ENCODE measurements at places on chromosomes 6 and 20.

DNA sequence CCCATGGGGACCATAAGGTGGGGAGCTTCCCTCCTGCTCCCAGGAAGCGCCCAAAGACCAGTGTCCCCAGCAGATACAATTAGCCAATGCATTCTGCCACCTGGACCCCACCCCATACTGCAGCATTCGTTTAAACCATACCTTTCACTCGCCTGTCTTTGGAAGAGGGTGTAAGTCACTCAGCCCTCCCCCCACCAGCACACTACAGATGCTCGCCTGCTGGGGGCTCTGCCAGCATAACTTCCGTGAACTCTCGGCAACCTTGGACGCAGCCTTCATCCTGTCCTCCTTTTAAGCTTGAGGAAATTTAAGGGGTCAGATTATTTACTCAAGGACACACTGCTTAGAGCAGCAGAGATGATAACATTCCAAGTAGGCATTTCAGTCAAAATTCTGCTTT, 94.4 kb upstream of the NAA20 start:
- DNase-seq, result no peak
- H3K27ac ChIP-seq, result no peak overlapping the region
- H3K4me3 ChIP-seq, result no peak overlapping the region

DNA sequence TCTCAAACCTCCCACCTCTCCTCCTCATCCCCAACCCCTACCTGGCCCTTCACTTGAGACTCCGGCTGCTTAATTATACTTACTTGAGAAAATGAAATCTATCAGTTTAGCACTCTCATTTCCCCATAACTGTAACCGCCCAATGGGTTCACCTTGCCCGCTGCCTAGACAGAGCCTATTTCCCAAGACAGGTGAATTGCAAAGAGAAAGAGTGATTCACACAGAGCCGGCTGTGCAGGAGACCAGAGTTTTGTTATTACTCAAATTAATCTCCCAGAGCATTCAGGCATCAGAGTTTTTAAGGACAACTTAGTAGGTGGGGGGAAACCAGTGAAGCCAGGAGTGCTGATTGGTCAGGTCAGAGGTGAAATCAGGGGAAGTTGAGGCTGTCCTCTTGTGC, 301.4 kb upstream of the CDYL start:
- no peak overlapping the region for H3K4me3 ChIP-seq
- DNase-seq, result no peak
- H3K27me3 ChIP-seq, result no peaks in the 10 kb centered on the region
- H3K4me1 ChIP-seq, result no peaks in the 10 kb centered on the region

GRCh38 chr6:137942736-137943135, 75.7 kb downstream of the TNFAIP3 start:
- H3K4me1 ChIP-seq, result peaks cover 65% of the 10 kb centered on the region
- no peak overlapping the region for H3K4me3 ChIP-seq
- no peak overlapping the region for H3K27ac ChIP-seq
- H3K27me3 ChIP-seq, result no peaks in the 10 kb centered on the region

- peaks cover 10% of the 10 kb centered on the region for H3K27me3 ChIP-seq
- peaks cover 10% of the 10 kb centered on the region for H3K4me1 ChIP-seq
- H3K27ac ChIP-seq, result peak overlapping the region; percentile 27
- H3K36me3 ChIP-seq, result peaks cover 22% of the 10 kb centered on the region
Observed at GRCh38 chr20:25706793-25707192, 10.1 kb upstream of the ZNF337 start.

DNA sequence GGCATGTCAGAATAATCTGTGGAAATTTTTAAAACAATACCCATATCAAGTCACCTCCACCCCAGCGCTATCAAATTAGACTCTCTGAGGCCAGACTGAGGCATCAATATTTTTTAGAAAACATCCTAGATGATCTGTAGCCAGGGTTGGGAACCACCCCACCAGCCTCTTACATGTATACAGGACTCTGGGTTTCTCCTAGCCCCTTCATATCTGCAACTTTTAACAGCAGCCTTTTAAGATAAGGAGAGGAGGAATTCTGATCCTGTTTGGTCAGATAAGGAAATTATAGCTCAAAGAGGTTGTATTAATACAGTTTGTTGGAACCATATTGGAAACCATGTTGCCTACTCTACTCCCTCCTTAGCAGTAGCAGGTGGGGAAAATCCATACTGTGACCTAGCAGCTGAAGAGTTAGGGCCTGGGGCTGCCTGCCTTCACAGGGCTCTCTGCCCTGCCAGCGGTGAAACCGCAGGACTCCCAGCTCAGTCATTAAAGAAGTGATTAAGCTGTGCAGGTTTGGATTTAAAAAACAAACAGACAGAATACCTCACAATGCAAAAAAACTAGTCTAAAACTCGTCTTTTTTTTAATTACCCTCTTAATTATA, 30.0 kb downstream of the BRPF3 start:
- no peaks in the 10 kb centered on the region for H3K4me1 ChIP-seq
- no peaks in the 10 kb centered on the region for H3K27me3 ChIP-seq
- no peak overlapping the region for H3K4me3 ChIP-seq

DNA sequence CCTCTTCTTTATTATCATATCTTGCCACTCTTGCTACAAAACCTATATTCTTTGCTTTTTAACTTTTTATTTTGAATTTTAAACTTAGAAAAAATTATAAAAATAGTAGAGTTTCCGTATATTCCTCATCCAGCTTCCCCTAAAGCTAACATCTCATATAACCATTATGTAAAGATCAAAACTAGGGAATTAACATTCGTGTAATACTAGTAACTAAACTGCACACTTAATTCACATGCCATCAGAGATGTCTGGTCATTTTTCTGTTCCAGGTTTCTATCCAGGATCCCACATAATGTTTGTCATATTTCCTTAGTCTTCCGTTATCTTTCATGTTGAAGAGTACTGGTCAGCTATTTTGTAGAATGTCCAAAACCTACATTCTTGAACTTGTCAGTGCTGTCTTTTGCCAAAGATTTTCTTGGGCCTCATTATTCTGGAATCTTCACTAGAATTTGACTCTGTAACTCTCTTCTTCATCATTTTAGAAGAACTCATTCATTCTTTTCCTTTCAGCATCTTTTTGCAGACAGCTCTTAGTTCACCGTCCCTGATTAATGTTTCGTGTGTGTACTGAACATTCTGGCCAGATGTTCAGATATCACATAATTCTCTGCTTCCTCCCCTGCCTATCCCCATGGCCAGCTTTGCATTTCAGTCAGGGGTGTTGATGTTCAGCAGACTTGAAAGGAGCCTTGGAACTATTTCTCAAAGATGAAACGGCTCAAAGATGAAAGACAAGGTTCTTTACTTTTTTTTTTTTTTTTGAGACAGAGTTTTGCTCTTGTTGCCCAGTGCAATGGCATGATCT, 9.4 kb downstream of the CTNNBL1 start:
- no peak overlapping the region for H3K27ac ChIP-seq
- H3K27me3 ChIP-seq, result no peaks in the 10 kb centered on the region
- H3K4me3 ChIP-seq, result no peak overlapping the region
- H3K36me3 ChIP-seq, result no peaks in the 10 kb centered on the region
- H3K4me1 ChIP-seq, result peaks cover 2% of the 10 kb centered on the region

DNA sequence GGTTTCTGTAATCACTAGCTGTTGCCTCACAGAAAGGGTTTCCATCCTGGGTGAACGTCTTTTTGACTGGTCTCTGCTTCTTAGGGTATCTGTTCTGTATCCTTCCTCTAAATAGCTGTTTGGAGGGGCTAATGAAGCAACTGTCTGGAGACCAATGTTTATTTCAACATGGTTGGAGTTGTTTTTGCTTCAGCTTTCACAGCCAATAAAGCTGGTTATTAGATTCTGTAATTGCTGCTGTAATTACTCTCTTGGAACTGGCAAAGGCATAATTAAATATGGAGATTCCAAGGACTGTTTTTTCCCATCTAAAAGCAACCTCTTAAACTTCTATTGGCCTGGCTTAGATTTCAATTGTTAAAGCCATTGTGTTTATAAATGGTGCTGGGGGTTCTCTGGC, 31.9 kb downstream of the CHMP4B start:
- H3K36me3 ChIP-seq, result peaks cover 16% of the 10 kb centered on the region
- no peak overlapping the region for H3K4me3 ChIP-seq
- DNase-seq, result no peak
- H3K27ac ChIP-seq, result no peak overlapping the region
- H3K27me3 ChIP-seq, result no peaks in the 10 kb centered on the region
- H3K4me1 ChIP-seq, result peaks cover 60% of the 10 kb centered on the region

DNA sequence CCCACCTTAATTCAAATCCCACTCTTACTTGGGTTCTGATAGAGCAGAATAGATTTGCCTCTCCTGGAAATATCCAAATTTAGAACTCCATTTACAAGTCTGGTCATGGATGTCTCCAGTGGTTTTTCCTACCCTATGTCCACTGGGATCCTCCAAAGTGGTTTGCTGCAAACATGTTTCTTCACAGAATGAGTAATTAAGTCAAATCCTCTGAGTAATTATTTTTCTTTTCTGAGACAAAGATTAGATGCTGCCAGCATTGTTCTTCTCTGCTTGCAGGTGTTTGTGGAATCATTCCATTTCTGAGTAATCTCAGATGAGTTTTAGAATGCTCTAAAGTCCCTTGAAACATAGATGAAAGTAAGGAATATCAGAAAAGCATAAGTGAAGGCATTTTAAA, 21.9 kb downstream of the DTD1 start:
- H3K27ac ChIP-seq, result no peak overlapping the region
- no peak for DNase-seq

DNA sequence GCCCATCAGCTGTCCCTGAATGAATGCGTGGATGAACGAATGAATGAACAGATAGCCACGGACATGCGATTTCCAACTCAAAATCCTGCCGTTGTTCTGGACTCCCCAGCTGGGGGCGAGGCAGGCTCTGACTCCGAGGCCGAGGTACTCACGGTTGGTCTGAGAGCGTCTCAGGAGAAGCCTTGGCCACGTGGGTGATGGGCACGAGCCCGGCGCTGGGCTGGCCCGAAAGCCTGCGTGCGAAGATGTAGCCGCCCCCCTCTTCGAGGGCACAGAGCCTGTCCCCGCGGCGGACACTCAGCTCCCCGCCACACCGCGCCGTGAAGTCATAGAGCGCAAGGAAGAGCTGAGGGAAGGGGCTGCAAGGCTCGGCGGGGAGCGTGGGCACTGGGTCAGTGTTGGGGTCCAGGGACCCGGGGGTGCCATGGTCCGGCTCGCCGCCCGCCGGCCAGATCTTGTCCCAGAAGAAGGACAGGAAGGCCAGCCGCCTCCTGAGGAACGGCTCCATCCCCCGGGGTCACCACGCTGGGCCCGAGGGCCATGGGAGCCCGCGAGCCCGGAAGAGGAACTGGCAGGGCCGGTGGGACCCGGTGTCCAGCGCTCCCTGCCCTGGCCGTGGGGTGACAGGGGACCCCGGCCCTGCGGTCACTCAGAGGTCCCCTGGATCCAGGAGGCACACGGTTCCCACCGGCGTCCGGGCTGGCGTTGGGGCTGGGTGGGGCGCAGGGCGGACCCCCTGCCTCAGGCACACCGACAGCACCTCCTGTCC, 409 bp downstream of the SRMS start:
- no peak overlapping the region for H3K4me3 ChIP-seq
- H3K27ac ChIP-seq, result no peak overlapping the region
- H3K36me3 ChIP-seq, result no peaks in the 10 kb centered on the region
- no peak for DNase-seq
- peaks cover 19% of the 10 kb centered on the region for H3K27me3 ChIP-seq

- H3K4me3 ChIP-seq, result no peak overlapping the region
- peaks cover 3% of the 10 kb centered on the region for H3K27me3 ChIP-seq
- no peak overlapping the region for H3K27ac ChIP-seq
- no peak for DNase-seq
- no peaks in the 10 kb centered on the region for H3K36me3 ChIP-seq
Observed at GRCh38 chr6:8219352-8219943, 117.1 kb upstream of the EEF1E1 start.

DNA sequence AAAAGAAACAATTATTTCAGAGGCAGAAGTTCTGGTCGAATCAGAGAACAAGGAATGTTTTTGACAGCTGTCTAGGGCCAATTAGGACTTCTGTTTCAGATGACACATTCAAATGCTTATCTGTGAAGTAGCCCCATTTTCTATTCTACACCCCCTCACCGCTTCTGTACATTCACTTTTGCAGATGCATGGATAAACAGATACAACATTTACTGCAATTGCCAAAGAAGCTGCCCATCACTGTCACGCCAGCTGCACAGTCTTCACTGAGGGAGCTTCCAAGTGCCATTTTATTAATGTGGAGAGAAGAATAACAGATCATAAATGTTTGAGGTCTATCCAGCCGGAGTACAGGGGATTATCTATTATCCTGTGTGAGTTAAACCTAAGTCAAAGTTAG, 426.8 kb upstream of the ARID1B start:
- no peak overlapping the region for H3K27ac ChIP-seq
- H3K4me1 ChIP-seq, result no peaks in the 10 kb centered on the region
- H3K4me3 ChIP-seq, result no peak overlapping the region
- no peak for DNase-seq
- no peaks in the 10 kb centered on the region for H3K36me3 ChIP-seq

GRCh38 chr20:62428002-62428372, 648 bp upstream of the RBBP8NL start:
- no peak overlapping the region for H3K4me3 ChIP-seq
- H3K36me3 ChIP-seq, result no peaks in the 10 kb centered on the region
- no peak overlapping the region for H3K27ac ChIP-seq

DNA sequence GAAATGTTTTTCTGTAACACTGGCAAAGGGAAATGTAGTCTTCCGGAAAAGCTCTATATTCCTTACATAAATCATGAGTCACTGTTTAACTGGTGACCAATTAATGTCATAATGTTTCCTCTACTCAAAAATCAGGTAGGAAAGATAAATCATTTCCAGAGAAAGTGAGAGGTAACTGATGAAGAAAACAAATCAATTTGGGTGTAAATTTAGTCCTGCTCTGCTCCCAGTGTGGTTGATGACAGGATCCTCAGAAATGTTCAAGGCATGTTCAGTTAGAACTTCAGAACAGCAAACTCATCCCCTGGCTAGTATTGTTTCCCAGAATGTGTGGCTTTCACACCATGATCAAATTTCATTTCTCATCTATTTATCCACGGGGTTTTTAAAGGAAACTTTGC, 38.8 kb upstream of the SPACA1 start:
- no peak overlapping the region for H3K27ac ChIP-seq
- no peak for DNase-seq
- H3K4me3 ChIP-seq, result no peak overlapping the region

GRCh38 chr6:33081098-33081824, 5.5 kb downstream of the HLA-DPB1 start:
- peaks cover 24% of the 10 kb centered on the region for H3K4me1 ChIP-seq
- peaks cover 6% of the 10 kb centered on the region for H3K36me3 ChIP-seq
- H3K27ac ChIP-seq, result no peak overlapping the region
- H3K27me3 ChIP-seq, result no peaks in the 10 kb centered on the region

GRCh38 chr6:152423216-152424103, 213.7 kb downstream of the SYNE1 start:
- no peaks in the 10 kb centered on the region for H3K4me1 ChIP-seq
- no peak overlapping the region for H3K27ac ChIP-seq
- H3K4me3 ChIP-seq, result no peak overlapping the region
- peaks cover 3% of the 10 kb centered on the region for H3K27me3 ChIP-seq
- DNase-seq, result no peak
- no peaks in the 10 kb centered on the region for H3K36me3 ChIP-seq

DNA sequence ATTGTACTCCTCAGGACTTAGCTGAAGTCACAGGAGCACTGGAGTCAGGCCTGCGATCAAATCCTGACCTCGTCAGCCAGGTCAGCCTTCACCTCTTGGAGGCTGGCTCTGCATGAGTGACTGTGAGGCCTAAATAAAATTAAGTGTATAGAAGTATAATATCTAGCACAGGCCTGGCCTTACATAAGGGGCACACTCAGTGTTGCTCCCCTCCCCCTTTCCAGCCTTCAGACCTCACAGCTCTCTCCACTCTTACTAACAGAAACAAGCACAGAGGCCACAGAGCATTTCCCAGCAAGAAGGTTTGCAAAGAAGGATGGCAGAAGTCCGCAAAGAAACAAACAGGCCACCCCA, 84.8 kb downstream of the TRERF1 start:
- no peak for DNase-seq
- no peaks in the 10 kb centered on the region for H3K27me3 ChIP-seq
- peak overlapping the region; percentile 47 for H3K4me3 ChIP-seq
- peaks cover 22% of the 10 kb centered on the region for H3K36me3 ChIP-seq
- H3K27ac ChIP-seq, result peak overlapping the region; percentile 84

Data from activated T-helper 2 cell treated with anti-CD3 and anti-CD28 coated beads, Interferon-gamma antibody, Interleukin-2, Interleukin-4, amounts not matched to agents 10 μg/mL and 5 μg/mL and 100 μg/mL, durations not matched to agents 14 hours and 24 hours and 36 hours (primary cell).